AG04449 (cell line): ENCODE measurements at places on chromosomes 3 and 15.

DNA sequence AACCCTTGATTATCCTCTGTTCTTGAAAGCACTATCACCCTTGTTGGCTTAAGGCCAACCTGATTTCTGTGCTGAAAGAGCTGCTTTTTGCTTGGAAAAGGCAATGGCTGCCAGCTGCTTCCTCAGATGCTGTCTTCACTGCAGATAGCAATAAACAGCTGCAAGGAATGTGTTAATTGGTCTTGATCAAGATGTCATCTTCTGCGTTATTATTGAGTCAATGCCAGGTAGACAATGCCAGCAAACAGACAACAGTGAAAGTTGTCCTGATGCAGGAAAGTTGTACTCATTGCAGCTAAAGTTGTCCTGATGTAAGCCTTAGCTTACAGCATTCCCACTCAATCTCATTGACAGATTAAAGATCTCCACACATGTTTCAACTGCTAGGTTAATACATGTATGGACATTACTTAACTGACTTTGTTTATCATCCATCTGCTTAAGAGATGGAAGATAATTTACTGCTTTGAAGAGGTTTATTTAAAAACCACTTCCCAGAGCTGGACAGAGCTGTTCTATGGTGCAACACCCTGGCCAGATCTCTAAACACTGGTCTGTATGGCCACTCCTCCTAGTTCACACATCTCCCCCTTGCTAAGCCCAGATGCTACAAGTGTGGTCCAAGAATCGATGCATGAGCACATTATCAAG lies 251.0 kb upstream of the MCTP2 start:
- DNase-seq = no peak

- DNase-seq = no peak
These were observed 72.6 kb downstream of the NAALADL2 start for GRCh38 chr3:174931473-174932353.

DNA sequence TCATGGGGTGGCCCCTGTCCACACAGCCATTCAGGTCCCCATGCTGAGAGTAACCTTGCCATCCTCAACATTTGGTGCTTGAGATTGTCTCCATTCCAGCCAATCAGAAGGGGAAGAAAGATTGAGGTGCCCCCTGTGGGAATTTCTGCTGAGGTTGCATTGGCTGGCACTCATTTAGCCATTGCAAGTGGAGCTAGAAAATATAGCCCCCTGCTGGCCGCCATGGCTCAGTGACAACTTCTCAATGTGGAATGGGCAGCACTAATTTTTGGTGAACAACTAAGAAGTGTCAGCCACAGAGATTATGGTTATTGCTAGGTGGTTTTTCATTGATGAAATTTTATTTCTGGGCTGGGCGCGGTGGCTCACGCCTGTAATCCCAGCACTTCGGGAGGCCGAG lies 22.0 kb downstream of the COL6A6 start:
- no peak for DNase-seq

- no peak for DNase-seq
These were observed 291.2 kb upstream of the KCNMB2 start for GRCh38 chr3:178244733-178245709.

- no peak for DNase-seq
These were observed 565.5 kb downstream of the PDCD6IP start for GRCh38 chr3:34363881-34364280.

DNA sequence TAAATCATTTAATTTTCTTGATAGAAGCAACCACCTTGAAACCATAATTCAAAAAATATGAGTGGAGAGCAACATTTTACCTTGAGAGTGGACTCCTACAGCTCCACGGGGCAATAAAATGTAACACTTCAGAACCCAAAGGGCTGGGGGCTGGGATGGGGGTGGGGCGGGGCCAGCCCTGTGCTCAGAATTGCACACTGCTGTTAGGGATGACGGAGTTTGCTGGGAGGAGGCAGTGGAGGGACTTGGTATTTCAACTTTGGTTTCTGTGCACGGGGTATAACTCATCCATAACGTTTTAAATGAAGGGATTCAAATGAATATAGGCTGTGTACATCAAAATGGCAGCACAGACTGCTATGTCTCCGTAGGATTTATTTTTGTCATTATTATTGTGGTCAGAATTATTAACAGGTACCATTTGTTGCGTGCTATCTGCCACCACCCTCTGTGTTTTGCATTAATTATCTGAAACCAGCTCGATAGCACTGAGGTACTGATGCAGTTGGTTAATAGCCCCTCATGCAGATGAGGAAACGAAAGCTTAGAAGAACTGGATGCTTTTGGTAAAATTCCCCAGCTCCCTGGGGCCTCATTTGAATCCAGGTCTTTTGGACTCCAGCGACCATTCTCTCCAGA lies 29.4 kb upstream of the WNT5A start:
- no peak for DNase-seq

DNA sequence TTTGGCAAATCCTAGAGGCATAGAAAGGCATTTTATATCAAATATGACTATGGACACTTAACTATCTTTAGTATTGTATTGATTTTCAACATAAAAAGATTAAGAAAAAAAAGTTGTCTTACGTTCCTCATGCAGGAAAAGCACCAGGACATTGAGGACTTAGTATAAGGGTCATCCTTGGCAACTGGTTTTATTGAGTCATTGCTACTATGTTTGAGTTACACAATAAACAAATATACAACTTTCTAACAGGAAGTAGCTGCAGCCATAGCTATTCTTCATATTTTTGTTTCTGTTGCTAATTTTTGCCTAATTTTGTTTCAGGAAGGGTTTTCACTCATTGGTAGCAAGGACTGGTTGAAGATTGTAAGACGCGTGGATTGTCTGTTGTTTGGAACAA lies 93.0 kb downstream of the NPTN start:
- DNase-seq = no peak

DNA sequence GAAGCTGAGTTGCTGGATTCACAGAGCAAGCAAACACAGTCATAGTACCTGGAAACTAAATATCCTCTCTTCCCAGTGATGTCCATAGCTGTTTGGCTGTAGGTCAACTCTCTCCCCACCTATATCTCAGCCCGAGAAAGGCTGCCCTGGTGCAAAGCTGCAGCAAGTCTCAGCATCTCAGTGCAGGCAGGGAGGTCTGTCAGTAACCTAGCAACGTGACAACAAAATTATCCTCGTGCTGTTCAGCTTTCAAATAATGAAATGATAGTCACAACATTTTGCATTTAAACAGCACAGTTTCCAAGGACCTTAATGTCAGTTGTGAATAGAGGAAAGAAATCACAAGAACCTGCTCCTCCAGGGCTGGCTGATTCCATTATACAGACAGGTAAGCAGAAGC lies 83.6 kb downstream of the CHST2 start:
- DNase-seq = no peak

- DNase-seq = no peak
These were observed 18.6 kb downstream of the ARRDC4 start for GRCh38 chr15:97979140-97979520.

DNA sequence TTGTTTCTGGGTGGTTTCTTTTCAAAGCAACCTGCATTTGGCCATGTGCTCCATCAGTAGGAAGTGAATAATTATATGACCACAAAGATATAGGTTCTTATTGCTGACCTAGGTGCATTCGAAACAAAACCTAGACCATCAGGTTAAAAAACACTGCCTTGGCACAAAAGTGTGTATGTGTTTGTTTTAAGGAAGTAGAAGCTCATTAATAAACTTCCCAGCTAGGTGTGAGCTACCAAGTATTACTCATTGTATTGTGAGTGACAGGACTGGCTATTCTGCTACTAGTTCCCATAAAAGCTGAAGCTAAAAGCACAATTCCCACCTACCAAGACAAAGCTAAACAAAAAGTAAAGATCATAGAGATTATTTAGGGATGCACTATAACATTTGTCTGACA lies 168.2 kb downstream of the TP63 start:
- DNase-seq = no peak

DNA sequence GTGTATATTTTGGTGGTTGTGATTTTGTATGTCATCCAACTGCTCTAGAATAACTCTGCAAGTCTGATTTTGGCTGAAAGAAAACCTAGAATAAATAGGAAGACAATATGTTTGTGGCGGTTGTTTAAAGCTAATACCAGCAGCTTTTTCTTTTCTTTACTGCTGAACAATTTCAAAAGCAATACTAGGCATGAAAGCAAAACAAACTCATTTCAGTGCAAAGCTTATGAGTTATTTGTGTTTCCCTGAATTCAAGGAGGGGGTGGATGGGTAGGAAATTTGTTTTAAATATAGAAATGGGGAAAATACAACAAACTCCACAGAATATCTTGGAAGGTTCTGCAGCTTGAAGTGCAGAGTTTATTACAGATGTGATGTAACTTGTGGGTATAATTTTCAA lies 1041.9 kb upstream of the NR2F2 start:
- no peak for DNase-seq

GRCh38 chr15:90860450-90860849 lies 7.9 kb upstream of the FURIN start:
- DNase-seq = no peak

- DNase-seq = no peak
These were observed 179.8 kb downstream of the MEX3B start for GRCh38 chr15:81865850-81866537.

DNA sequence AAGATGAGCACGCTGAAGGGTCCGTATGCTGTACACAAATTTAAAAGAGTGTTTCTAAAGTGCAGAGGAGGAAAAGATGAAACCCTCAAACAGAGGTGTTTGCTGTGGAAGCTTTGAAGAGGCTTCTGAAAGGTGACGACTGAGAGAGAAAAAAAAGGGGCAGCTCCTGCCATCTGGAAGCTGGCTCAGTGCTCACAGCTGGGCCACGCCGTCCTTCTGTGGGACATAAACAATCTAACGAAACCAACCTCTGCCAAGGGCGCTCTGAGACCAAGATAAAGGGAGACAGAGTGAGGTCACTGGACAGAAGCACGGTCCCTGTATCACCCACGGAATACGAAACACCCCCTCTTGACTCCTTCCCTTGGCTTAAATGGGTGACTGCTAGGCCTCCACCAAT lies 96.3 kb upstream of the SLC6A6 start:
- no peak for DNase-seq

GRCh38 chr15:77822631-77823230 lies 190.0 kb upstream of the LINGO1 start:
- DNase-seq = no peak

DNA sequence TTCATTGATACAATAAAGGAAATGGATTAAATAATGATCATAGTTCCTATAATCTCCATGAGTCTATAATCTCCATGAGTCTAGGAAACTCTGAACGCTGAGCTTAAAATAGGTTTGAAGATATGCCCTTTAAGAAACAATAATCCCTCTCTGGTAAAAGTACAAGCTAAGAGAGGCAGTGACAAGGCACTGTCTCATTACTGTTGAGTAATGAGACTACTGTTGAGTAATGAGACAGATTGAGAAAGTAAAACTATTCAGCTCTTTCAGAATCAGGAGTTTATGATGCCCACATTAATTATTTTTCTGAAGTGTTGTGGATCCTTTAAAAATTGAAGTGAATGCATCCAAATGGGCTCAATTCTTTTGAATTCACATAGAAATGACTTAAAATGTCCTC lies 235.5 kb upstream of the THRB start:
- DNase-seq = no peak

- DNase-seq = no peak
These were observed 102.8 kb downstream of the STRIT1 start for GRCh38 chr3:155190691-155191090.

DNA sequence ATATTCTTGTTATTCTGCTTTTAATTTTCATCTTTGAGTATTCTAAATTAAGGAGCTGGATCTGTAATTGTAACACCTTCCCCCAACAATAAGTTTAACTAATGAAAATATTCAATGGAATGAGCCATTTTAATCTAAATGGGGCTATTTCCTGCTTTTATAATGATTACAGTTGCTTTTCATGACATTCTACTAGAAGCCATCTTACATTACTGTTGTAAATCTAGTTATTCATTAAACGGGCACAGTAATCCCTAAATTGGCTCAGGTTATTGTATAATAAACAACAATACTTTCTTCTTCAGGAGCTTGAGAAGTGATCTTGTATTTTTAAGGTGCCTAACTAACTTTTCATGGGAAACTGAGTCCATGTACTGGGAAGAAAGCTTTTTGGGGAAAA lies 8.5 kb downstream of the FLNB start:
- no peak for DNase-seq

- DNase-seq = no peak
These were observed 22.9 kb upstream of the PRICKLE2 start for GRCh38 chr3:64247991-64248646.

DNA sequence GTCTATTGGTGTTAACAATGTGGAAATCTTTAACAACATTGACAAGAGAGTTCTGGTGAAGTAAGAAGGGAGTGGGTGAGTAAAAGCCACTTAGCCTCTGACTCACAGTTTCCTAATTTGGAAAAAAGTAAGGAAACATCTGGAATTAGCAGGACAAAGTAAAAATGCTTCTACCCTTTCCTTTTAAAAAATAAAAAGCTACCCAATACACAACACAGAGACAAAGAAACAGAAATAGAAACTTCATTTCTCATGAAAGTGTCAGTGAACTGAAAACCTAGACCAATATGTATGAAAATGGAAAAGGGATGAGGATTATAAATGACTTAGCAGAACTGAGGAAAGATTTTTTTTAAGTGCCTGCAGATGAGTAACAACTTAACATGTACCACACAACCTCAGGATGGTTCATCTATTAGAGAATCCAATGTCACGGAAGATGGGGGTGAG lies 65.4 kb downstream of the SSR3 start:
- no peak for DNase-seq

GRCh38 chr15:25693321-25694238 lies 169.5 kb downstream of the ATP10A start:
- no peak for DNase-seq

DNA sequence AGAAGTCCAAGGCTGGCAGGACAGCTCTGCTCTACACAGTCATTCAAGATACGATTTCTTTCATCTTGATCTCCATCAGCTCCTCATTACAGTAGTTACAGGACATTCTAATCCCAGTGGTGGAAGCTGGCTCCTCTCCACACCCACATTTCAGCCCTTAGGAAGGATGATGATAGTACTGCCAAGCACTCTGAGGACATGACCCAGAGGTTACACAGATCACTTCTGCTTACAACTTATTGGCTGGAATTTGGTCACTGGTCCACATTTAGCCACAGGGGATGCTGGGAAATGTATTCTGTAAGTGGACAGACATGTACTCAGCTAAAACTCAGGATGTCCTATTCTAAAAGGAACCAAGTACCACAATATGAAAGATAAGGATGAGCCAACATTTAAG lies 77.1 kb downstream of the IQCH start:
- DNase-seq = no peak

DNA sequence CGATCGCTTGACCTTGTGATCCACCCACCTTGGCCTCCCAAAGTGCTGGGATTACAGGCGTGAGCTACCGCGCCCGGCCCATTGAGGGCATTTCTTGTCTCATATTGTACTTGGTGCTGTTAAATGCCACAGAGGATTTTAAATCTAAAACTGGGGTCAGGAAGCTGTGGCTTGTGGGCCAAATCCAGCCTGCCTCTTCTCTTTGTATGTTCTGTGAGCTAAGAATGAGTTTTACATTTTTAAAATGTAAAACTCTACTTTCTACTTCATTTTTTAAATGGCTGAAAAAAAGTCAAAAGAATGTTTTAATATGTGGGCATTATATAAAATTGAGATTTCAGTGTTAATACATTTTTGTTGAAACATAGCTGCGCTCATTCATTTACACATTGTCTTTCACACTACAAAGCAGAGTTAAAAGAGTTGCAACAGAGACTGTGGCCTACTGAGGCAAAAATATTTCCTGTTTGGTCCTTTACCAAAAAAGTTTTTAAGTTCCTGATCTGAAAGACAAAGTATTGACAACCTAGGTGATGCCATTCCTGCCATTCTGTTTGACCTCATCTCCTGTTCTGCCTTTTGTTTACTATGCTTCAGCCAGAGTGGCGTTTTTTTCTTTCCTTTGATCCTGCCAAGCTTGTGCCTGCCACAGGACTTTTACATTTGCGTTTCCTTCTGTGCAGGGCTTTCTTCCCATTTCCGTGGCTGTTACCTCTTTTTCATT lies 50.4 kb downstream of the PDCD6IP start:
- no peak for DNase-seq
